Activated CD4-positive, alpha-beta T cell treated with anti-CD3 and anti-CD28 coated beads, Interleukin-2, Interleukin-4, amounts not matched to agents 100 ng/mL and 50 ng/mL, durations not matched to agents 16 hours and 8 hours (primary cell): ENCODE measurements at places on chromosomes 2 and 18.

DNA sequence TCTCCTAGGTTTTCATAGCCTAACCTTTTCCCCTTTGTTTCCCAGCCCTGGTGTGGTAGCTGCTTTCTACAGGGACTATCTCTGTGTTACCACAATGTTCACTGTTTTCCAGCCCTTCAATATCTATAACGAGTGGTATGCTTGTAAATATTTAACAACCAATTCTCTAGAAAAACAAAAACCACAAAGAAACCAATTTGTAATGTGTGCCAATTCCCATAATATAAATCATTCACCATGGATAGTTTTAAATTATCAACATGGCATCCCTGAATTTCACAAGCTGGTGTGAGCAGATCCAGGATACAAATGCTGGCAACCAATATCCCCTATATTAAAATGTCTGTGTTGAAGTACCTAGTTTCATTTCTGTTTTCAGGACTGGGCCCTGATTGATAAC is 207.5 kb upstream of the FBXO11 start:
- DNase-seq = no peak

DNA sequence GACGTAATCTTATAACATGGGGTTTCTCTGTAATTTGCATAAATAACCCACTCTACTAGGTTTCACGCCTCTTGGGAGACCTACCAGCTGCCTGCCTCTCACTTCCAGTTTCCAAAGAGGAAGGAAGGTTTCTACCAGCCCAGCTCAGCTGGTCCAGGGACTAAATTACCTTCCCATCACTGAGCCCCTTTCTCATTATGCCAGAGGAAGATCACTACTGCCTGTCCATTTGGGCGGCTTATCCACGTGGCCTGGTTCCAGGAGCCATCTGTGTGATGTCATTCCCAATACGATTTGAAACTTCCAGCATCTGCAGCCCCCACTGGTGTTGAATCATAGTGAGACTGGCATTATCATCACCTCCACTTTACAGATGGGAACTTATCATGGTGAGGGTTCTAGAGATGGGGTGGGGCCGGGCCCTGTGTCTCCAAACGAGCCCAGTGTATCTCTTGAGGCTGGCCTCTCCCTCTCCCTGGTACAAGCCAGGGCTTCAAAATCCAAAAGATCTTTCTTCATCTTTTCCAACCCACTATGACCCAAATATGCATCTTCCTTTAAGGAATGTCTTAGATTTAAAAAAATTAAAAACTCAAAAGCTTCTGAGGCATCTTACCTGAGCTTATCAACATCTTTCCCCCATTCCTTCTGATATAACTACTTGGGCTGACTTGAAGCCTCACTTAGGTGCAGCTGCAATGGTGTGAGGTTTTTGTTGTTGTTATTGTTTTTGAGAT is 140.8 kb downstream of the DDX1 start:
- no peak for DNase-seq

DNA sequence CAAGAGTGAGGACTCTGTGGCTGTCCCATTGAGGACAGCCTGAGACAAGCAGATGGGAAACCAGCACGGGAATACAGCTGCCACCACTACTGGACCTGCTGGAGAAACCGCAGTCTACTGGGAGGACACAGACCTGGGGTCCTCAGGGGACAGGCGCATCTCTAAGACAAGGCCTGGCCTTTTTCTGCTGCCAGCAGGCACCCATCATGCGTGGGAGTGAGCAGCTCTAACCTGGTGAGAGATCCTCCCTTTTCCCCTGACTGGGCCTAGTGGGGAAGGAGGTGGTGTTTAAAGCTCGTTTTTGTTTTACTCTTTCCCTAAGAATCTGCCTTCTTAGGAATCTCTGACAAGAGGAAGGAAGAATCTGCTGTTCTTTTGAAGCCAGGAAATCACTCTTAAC is 36.6 kb downstream of the CYRIA start:
- no peak for DNase-seq

DNA sequence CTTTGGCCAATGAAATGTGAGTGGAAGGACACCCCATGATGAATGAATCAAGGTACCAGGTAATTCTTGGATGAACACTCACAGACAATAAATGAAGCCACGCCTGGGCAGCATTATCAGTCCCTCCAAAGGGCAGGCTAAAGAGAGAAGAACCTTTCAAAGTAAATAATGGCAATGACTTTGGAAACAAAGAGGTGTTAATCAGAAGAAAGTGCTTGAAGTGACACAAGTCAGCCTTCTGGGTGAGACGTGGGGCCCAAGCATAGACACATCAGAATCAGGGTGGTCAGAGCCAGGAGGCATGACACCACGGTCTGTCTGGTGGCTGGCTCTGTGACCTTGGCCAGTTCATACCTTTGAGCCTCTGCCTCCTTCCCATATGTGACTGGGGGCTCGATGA is 103.3 kb downstream of the POLR1A start:
- no peak for DNase-seq

GRCh38 chr2:20674974-20675679 is 8.2 kb downstream of the GDF7 start:
- no peak for DNase-seq

DNA sequence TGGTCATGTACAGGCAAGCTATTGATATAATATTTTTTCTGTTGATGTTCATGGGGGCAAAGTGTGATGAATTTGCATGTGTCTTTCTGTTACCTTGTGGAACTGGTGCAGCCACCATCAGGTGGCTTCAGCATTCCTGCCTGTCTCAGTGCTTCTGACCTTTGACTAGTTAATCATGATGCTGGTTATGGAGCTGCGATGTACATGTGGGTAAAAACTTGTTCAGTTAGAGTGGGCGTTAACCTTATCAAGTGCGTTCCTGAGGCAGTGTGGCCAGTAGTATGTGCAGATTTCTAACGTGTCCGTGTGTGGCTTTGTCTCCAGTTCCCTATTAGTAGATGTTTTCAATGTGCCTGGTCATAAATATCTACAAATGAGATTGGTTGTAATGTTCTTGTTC is 127.4 kb upstream of the ZSWIM2 start:
- no peak for DNase-seq
